ENCODE measurements at places on chromosomes 5 and 9. TPM values are rescaled to one million over a fixed set of nuclear protein-coding genes. Genes with fewer than 3 reads are reported as not detected.

GRCh38 chr5:151072630-151073025 lies 8.2 kb downstream of the TNIP1 start:
- DNase-seq = peak; percentile 83
- H3K4me3 ChIP-seq = no peak overlapping the region
- H3K27me3 ChIP-seq = no peaks in the 10 kb centered on the region
- peaks cover 42% of the 10 kb centered on the region for H3K4me1 ChIP-seq
- H3K36me3 ChIP-seq = no peaks in the 10 kb centered on the region

GRCh38 chr9:132175431-132175830 lies 13.6 kb downstream of the NTNG2 start:
- H3K27ac ChIP-seq = no peak overlapping the region
- H3K4me3 ChIP-seq = no peak overlapping the region
- H3K27me3 ChIP-seq = peaks cover 5% of the 10 kb centered on the region
- no peaks in the 10 kb centered on the region for H3K4me1 ChIP-seq
- no peaks in the 10 kb centered on the region for H3K36me3 ChIP-seq

DNA sequence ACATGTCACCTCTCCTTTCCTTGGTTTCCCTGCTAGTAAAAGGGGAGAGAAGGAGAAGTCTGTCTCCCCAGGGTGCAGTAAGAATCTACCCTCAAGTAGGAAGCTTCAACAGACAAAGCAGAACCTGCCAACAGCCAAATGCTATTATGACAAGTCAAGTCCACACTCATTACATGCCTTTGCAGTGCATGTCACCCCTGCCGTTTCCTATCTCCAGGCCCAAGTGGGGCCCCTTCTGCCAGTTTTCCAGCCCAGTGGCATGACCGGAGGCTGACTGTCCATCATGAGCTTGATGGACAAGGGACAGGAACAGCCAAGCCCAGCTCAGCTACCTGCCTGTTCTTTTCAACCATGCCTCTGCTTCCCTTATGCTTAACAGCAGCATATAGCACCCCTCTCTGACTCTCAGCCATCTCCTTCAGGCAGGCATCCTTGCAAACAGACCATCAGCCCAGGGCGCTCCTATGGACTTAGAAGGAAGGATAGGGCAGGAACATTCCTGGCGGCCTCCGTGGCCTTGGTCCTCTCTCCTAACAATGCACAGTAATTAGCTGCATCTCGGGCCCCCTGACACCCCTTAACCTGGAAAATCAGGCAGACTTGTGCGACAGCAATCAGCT lies 107.2 kb upstream of the RAD23B start:
- H3K27ac ChIP-seq = peak overlapping the region; percentile 78
- no peak overlapping the region for H3K4me3 ChIP-seq
- H3K4me1 ChIP-seq = peaks cover 40% of the 10 kb centered on the region
- H3K36me3 ChIP-seq = no peaks in the 10 kb centered on the region
- DNase-seq = no peak

GRCh38 chr9:128607642-128608350 lies 48.9 kb downstream of the DYNC2I2 start:
- peaks cover 97% of the 10 kb centered on the region for H3K36me3 ChIP-seq
- no peaks in the 10 kb centered on the region for H3K27me3 ChIP-seq
- peaks cover 3% of the 10 kb centered on the region for H3K4me1 ChIP-seq
- peak overlapping the region; percentile 70 for H3K27ac ChIP-seq
- H3K4me3 ChIP-seq = no peak overlapping the region
- peak; percentile 79 for DNase-seq

GRCh38 chr5:89128906-89129625 lies 246.1 kb upstream of the MEF2C start:
- H3K4me1 ChIP-seq = no peaks in the 10 kb centered on the region
- no peak overlapping the region for H3K4me3 ChIP-seq
- no peaks in the 10 kb centered on the region for H3K27me3 ChIP-seq
- H3K36me3 ChIP-seq = no peaks in the 10 kb centered on the region
- no peak for DNase-seq
- no peak overlapping the region for H3K27ac ChIP-seq

- no peak overlapping the region for H3K4me3 ChIP-seq
- H3K27ac ChIP-seq = no peak overlapping the region
- H3K36me3 ChIP-seq = no peaks in the 10 kb centered on the region
- peaks cover 48% of the 10 kb centered on the region for H3K27me3 ChIP-seq
- no peaks in the 10 kb centered on the region for H3K4me1 ChIP-seq
Observed at GRCh38 chr9:38130724-38131123, 61.7 kb upstream of the SHB start.

GRCh38 chr9:133650026-133650425 lies 13.9 kb downstream of the DBH start:
- no peaks in the 10 kb centered on the region for H3K36me3 ChIP-seq
- DNase-seq = no peak
- H3K27ac ChIP-seq = no peak overlapping the region
- no peaks in the 10 kb centered on the region for H3K4me1 ChIP-seq

DNA sequence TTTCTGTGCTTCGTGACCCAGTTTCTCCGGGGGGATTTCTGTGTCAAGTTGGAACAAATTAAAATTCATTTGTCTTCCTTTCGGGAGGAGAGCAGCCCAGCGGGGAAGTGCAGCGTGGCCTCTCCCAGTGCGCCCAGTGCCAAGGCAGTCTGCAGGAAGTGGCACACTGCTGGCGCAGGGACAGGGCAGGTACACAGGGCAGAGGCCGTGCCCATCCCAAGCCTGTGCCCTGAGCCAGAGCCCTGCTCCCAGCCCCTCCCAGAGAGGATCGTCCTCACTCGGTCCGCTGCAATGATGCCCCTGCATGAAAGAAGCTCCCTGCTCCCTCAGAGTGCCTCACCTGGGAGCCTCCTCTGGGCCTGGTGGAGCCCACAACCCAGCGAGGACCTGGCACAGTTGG lies 82.4 kb upstream of the PPP1R26 start:
- H3K36me3 ChIP-seq = no peaks in the 10 kb centered on the region
- no peaks in the 10 kb centered on the region for H3K4me1 ChIP-seq
- DNase-seq = no peak
- no peak overlapping the region for H3K4me3 ChIP-seq

- H3K27ac ChIP-seq = no peak overlapping the region
- H3K4me1 ChIP-seq = peaks cover 10% of the 10 kb centered on the region
- DNase-seq = no peak
- H3K27me3 ChIP-seq = no peaks in the 10 kb centered on the region
Observed at GRCh38 chr9:128218172-128218517, 15.0 kb downstream of the DNM1 start.

DNA sequence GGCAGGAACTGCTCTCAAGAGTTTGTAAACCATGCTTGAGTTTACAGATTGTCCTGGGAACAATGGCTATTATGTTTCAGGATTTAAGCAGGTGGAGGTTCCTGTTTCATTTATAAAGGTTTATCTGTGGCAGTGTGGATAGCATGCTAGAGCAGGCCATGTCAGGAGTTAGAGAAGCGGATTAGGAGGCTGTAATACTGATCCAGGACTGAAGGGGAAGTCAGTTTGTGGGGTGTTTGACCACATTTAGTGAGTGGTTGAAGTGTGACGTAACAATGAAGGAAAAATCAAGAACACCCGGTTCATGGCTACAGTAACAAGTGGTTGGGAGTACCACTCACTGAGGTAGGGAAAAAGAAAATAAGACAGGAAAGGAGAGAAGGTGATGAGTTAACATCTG lies 299.0 kb downstream of the TLR4 start:
- H3K4me3 ChIP-seq = no peak overlapping the region
- no peaks in the 10 kb centered on the region for H3K4me1 ChIP-seq
- H3K36me3 ChIP-seq = no peaks in the 10 kb centered on the region
- H3K27me3 ChIP-seq = no peaks in the 10 kb centered on the region
- no peak overlapping the region for H3K27ac ChIP-seq
- DNase-seq = no peak

GRCh38 chr5:74141053-74141452 lies 499.5 kb downstream of the ENC1 start:
- H3K36me3 ChIP-seq = no peaks in the 10 kb centered on the region
- H3K4me1 ChIP-seq = peaks cover 6% of the 10 kb centered on the region
- peak overlapping the region; percentile 21 for H3K27ac ChIP-seq
- no peak for DNase-seq
- H3K27me3 ChIP-seq = no peaks in the 10 kb centered on the region

- peak; percentile 49 for DNase-seq
- H3K27ac ChIP-seq = peak overlapping the region; percentile 45
- no peaks in the 10 kb centered on the region for H3K36me3 ChIP-seq
- H3K4me3 ChIP-seq = peak overlapping the region; percentile 86
- no peaks in the 10 kb centered on the region for H3K27me3 ChIP-seq
Observed at GRCh38 chr9:4490705-4491625, 697 bp downstream of the SLC1A1 start.

The MCCC2 gene
- 28.2 TPM for total RNA-seq

The SLC6A3 gene
- not detected for total RNA-seq

The SPATA31A6 gene
- not detected for total RNA-seq

The UBE2QL1 gene
- 0.29 TPM for total RNA-seq

The LCN6 gene
- not detected for total RNA-seq

The NTNG2 gene
- total RNA-seq = 13.0 TPM

The C5orf58 gene
- total RNA-seq = not detected

The CDC20B gene
- total RNA-seq = not detected

The PCDHB6 gene
- 0.59 TPM for total RNA-seq
